H1 (cell line): ENCODE measurements at places on chromosomes 13 and 19. TPM values are rescaled to one million over a fixed set of nuclear protein-coding genes. Genes with fewer than 3 reads are reported as not detected.

COX6B2 gene
- 6.4 and 6.5 TPM in 2 replicates for total RNA-seq

ATP4B gene
- total RNA-seq: not detected in 2 replicates

PAK4 gene
- total RNA-seq: 64.4 and 67.6 TPM in 2 replicates

DIRAS1 gene
- 21.3 and 22.3 TPM in 2 replicates for total RNA-seq

DNA sequence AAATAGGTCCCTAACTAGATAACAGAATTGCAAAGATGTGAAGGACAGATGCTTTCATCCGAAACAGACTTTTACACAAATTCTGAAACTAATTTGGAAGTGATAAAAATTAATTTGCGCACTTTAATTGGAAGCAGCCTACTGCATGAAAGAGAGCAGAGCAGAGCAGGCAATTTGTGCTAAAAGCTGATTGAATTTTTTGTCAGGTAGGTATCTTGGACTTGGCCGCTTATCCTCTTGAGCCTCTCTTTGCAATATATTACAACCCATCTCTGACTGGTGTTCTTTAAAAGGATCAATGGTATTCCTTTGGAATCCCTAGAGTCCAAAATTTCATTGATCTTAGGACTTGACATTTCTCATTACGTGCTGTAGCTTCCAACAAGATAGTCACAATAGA, 183.3 kb upstream of the MAB21L1 start:
- no peak overlapping the region for H3K27ac ChIP-seq
- no peak overlapping the region for H3K4me3 ChIP-seq
- H3K4me1 ChIP-seq: no peaks in the 10 kb centered on the region
- DNase-seq: no peak
- H3K36me3 ChIP-seq: no peaks in the 10 kb centered on the region

DNA sequence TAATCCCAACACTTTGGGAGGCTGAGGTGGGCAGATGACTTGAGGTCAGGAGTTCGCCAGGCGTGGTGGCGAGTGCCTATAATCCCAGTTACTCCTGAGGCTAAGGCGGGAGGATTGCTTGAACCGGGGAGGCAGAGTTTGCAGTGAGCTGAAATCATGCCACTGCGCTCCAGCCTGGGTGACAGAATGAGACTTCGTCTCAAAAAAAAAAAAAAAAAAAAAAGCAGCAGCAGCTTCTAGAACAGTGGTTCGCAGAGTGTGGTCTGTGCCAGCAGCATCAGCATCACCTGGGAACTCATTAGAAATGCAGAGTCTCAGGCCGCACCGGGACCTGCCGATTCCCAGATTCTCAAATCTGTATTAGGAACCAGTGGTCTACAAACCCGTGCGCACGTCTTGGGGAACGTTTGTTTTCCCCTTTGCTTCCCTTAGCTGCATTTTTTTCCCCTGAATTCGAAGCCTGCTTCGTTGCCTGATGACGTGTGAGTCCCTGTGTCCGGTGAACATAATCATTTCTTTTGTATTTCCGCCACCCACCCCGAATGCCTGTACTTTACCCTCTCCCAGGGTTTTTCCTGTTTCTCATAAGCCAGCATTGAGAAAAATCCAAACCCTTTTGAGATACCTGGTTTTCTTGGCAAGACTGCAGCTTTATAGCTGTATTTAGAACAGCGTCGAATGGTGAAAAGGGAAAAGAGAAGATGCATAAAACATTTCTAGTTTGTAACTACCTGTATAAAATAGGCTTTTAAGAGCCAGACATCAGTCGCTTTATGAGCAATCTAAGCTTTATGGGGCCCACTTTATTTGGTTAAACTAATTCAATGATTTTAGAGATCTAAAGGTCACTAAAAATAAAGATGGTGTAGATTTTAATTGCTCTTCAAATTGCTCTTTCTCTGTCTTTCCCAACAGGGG, 49.8 kb downstream of the BICRA start:
- H3K4me3 ChIP-seq: no peak overlapping the region
- H3K27ac ChIP-seq: no peak overlapping the region
- H3K4me1 ChIP-seq: no peaks in the 10 kb centered on the region
- no peaks in the 10 kb centered on the region for H3K36me3 ChIP-seq
- DNase-seq: no peak

DNA sequence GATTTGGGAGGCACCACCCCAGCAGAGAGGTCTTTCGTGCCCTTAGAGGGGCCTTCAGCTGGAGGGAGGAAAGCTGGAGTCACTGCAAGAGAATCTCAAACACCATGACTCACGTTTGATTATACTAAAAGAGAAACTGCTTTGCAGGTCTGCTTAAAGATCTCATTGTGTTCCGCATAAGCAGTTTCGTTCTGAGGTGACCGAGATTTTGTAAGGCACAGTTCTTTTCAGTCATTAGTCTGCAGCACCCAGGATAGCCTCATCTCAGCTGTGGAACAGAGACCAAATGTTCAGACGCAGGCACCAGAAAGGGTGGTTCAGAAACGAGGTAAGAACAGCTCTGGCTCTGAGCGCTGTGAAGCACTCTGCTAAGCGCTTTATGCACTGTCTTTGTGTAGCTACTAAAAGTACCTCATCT, 71.2 kb upstream of the GTF3A start:
- H3K4me1 ChIP-seq: peaks cover 7% of the 10 kb centered on the region
- no peak overlapping the region for H3K27ac ChIP-seq
- H3K27me3 ChIP-seq: no peaks in the 10 kb centered on the region
- no peak overlapping the region for H3K4me3 ChIP-seq
- no peaks in the 10 kb centered on the region for H3K36me3 ChIP-seq

DNA sequence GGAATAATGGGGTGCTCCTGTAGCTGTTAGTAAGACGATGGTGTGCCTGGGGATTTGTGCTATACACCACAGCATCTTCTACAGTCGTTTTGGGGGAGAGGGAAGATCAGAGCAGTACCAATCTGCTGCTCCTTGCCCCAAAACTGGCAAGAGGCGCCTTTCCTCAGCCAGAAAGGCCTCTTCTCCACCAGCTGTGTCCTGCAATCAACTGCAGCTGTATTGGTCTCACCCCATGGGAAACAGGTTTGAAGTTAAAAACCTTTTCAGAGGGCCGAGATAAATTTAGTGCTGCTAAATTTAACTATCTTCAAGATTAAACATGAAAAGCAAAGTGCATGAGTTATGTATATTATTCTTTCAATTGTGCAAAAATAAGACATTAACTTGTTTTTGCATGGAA, 1.2 kb upstream of the RNASEH2B start:
- H3K4me3 ChIP-seq: no peak overlapping the region
- peaks cover 9% of the 10 kb centered on the region for H3K4me1 ChIP-seq
- H3K27ac ChIP-seq: no peak overlapping the region
- no peaks in the 10 kb centered on the region for H3K36me3 ChIP-seq

- H3K36me3 ChIP-seq: no peaks in the 10 kb centered on the region
- no peak overlapping the region for H3K27ac ChIP-seq
- DNase-seq: no peak
- H3K4me1 ChIP-seq: no peaks in the 10 kb centered on the region
- no peak overlapping the region for H3K4me3 ChIP-seq
Measured at GRCh38 chr13:40017662-40018262, 362.3 kb downstream of the COG6 start.

MCOLN1 gene
- 15.8 and 19.1 TPM in 2 replicates for total RNA-seq

RFXAP gene
- 11.5 and 13.5 TPM in 2 replicates for total RNA-seq

CTU1 gene
- 7.2 and 8.1 TPM in 2 replicates for total RNA-seq

ACP7 gene
- total RNA-seq: 0.50 and 0.98 TPM in 2 replicates

- no peaks in the 10 kb centered on the region for H3K36me3 ChIP-seq
- no peaks in the 10 kb centered on the region for H3K27me3 ChIP-seq
- H3K4me1 ChIP-seq: no peaks in the 10 kb centered on the region
- no peak overlapping the region for H3K27ac ChIP-seq
- DNase-seq: no peak
Measured at GRCh38 chr19:28074773-28075172, 1138.2 kb downstream of the UQCRFS1 start.

ZNF560 gene
- total RNA-seq: not detected in 2 replicates

DNA sequence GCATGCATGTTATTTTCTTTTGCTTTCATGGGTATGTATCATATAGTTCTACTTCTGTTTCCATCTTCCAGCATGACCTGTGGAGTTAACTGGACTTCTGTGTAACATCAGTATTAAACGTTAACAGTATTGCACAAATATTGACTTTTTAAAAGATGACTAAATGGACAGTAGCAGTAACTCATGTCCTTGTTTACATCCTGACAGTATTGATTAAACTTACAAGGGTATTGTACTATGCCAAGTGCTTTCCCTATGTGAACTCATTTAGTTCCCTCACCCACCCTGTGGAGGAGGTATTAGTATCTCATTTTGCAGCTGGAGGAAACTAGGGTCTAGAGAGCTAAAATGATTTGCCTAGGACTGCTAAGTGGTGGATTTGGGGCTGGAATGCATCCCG, 128.7 kb upstream of the SLC10A2 start:
- H3K4me3 ChIP-seq: no peak overlapping the region
- no peak for DNase-seq
- H3K4me1 ChIP-seq: no peaks in the 10 kb centered on the region
- no peaks in the 10 kb centered on the region for H3K27me3 ChIP-seq

MCEMP1 gene
- not detected in 2 replicates for total RNA-seq

TEX101 gene
- not detected in 2 replicates for total RNA-seq

CEBPA gene
- total RNA-seq: 2.7 and 3.0 TPM in 2 replicates

GRCh38 chr19:17135001-17135853, 59.6 kb downstream of the MYO9B start:
- H3K4me3 ChIP-seq: peak overlapping the region; percentile 49
- no peaks in the 10 kb centered on the region for H3K36me3 ChIP-seq
- H3K4me1 ChIP-seq: peaks cover 16% of the 10 kb centered on the region
- DNase-seq: peak; percentile 90
- no peaks in the 10 kb centered on the region for H3K27me3 ChIP-seq

FBXO27 gene
- total RNA-seq: 18.8 and 25.5 TPM in 2 replicates

GRCh38 chr13:32252812-32253438, 62.2 kb downstream of the ZAR1L start:
- DNase-seq: no peak
- no peak overlapping the region for H3K27ac ChIP-seq
- H3K27me3 ChIP-seq: no peaks in the 10 kb centered on the region
- no peaks in the 10 kb centered on the region for H3K4me1 ChIP-seq

SLC7A10 gene
- total RNA-seq: 3.2 and 3.7 TPM in 2 replicates

- no peak overlapping the region for H3K4me3 ChIP-seq
- H3K27me3 ChIP-seq: peaks cover 4% of the 10 kb centered on the region; the same call in 1 of the 2 replicates
- peaks cover 5% of the 10 kb centered on the region; the same call in 1 of the 2 replicates for H3K4me1 ChIP-seq
- no peak overlapping the region for H3K27ac ChIP-seq
- no peak for DNase-seq
Measured at GRCh38 chr13:25963674-25964073, 88.1 kb downstream of the SHISA2 start.

GRCh38 chr19:43471091-43471490, 5.7 kb upstream of the LYPD3 start:
- no peaks in the 10 kb centered on the region; the same call in 1 of the 2 replicates for H3K4me1 ChIP-seq
- H3K27me3 ChIP-seq: peaks cover under 1% of the 10 kb centered on the region
- no peak overlapping the region for H3K27ac ChIP-seq
- no peaks in the 10 kb centered on the region for H3K36me3 ChIP-seq

DNA sequence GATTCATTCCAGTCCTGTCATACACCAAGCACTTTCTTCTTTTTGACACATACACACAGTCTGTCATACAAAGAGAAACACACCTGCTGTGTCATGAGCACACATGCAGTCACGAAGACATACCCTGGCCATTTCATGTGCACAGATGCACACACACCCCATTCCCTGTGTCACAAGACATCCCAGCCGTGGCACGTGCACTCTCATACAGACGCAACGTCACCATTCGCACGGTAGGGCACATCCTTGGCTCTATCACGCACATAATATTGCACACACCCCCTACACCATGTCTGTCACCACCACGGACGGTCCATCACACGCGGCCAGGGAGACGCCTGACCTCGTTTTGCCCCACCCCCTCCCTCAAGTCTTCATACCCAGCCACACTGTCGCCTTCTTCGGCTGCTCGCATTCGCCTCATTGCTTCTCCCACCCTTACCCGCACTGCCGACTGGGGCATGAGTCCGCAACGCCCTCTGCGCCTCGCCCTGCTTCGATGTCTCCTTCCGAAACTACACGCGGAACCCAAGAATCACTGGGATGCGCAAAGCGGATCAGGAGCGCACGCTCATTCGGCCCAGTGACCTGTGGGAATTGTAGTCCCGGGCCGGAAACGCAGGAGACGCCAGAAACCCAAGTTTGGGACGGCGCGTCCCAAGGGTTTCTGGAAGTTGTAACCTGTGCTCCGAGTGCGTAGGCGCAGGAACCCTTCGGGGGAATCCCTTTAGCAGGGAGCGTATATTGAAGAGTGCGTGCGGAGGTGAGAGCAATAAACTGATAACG, 6.8 kb upstream of the ZNF283 start:
- H3K4me3 ChIP-seq: peak overlapping the region; percentile 37; the same call in 1 of the 2 replicates

- no peaks in the 10 kb centered on the region for H3K27me3 ChIP-seq
- peaks cover 13% of the 10 kb centered on the region for H3K4me1 ChIP-seq
- H3K4me3 ChIP-seq: no peak overlapping the region
- DNase-seq: no peak
Measured at GRCh38 chr13:98874029-98874397, 103.9 kb downstream of the DOCK9 start.

TDRD3 gene
- 14.7 TPM in 2 replicates for total RNA-seq

GRCh38 chr19:7862413-7862951, 11.7 kb downstream of the PRR36 start:
- DNase-seq: peak; percentile 83
- H3K36me3 ChIP-seq: no peaks in the 10 kb centered on the region
- peaks cover 22% of the 10 kb centered on the region; the same call in 1 of the 2 replicates for H3K4me1 ChIP-seq
- H3K27me3 ChIP-seq: peaks cover 45% of the 10 kb centered on the region
- peak overlapping the region; percentile 47 for H3K4me3 ChIP-seq

GRCh38 chr19:28103921-28104320, 1109.0 kb downstream of the UQCRFS1 start:
- no peaks in the 10 kb centered on the region for H3K36me3 ChIP-seq
- no peaks in the 10 kb centered on the region for H3K27me3 ChIP-seq
- DNase-seq: no peak
- no peaks in the 10 kb centered on the region for H3K4me1 ChIP-seq

GRCh38 chr13:68428292-68428691, 1198.2 kb upstream of the PCDH9 start:
- H3K4me3 ChIP-seq: no peak overlapping the region
- no peak for DNase-seq
- H3K27ac ChIP-seq: no peak overlapping the region

NLRP4 gene
- total RNA-seq: not detected in 2 replicates

GRCh38 chr13:91184244-91184926, 163.1 kb upstream of the MIR17HG start:
- H3K36me3 ChIP-seq: no peaks in the 10 kb centered on the region
- no peak for DNase-seq
- no peaks in the 10 kb centered on the region for H3K4me1 ChIP-seq
- no peak overlapping the region for H3K27ac ChIP-seq
- no peaks in the 10 kb centered on the region for H3K27me3 ChIP-seq

ATXN8OS gene
- total RNA-seq: not detected in 2 replicates

DNA sequence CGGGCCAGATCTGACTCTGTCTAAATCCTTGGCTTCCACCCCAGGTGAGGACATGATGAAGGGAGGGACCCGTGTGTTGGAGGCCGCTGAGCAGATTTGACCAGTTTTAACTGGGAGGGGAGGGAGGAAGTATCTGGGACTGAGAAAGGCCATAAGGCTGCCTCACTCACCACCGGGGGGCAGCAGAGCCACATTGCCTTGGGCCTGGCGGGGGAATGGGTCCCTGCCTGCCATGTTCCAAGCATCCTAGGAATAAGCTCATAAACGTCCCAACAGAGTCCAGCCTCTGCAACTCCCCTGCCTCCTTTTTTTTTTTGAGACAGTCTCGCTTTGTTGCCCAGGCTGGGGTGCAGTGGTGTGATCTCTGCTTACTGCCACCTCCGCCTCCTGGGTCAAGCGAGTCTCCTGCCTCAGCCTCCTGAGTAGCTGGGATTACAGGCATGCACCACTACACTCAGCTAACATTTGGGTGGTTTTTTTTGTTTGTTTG, 15.5 kb downstream of the MAST3 start:
- H3K27me3 ChIP-seq: no peaks in the 10 kb centered on the region
- no peak for DNase-seq
- H3K4me1 ChIP-seq: peaks cover 8% of the 10 kb centered on the region
- no peak overlapping the region for H3K4me3 ChIP-seq

GRCh38 chr13:101515504-101515903, 63.0 kb downstream of the ITGBL1 start:
- no peaks in the 10 kb centered on the region for H3K36me3 ChIP-seq
- no peak overlapping the region for H3K27ac ChIP-seq
- peaks cover 3% of the 10 kb centered on the region; the same call in 1 of the 2 replicates for H3K4me1 ChIP-seq
- H3K4me3 ChIP-seq: no peak overlapping the region
- H3K27me3 ChIP-seq: no peaks in the 10 kb centered on the region
